ENCODE measurements at places on chromosomes 16 and 17.

DNA sequence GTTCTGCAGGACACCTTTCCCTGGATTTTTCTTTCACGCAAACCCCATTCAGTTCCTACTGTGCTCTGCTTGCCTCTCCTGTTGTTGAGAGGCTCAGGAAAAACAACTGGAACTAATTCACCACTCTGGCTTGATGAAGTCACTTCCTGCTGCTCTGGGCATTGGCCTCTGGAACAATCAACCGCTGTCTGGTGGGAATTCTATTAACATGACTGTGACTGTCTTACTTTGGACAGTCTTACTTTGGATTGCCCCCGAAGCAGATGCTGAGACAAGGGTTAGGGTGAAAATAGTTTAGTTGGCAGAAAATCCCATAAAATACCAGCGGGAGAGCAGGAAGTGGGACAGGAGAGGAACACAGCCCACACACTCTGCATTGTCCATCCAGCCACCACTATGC lies 90.0 kb upstream of the HSBP1 start:
- no peak for DNase-seq

GRCh38 chr16:2497116-2497630 lies 16.6 kb upstream of the ATP6V0C start:
- DNase-seq = no peak

- no peak for DNase-seq
These were observed 1.3 kb upstream of the HIC1 start for GRCh38 chr17:2053380-2054261.

DNA sequence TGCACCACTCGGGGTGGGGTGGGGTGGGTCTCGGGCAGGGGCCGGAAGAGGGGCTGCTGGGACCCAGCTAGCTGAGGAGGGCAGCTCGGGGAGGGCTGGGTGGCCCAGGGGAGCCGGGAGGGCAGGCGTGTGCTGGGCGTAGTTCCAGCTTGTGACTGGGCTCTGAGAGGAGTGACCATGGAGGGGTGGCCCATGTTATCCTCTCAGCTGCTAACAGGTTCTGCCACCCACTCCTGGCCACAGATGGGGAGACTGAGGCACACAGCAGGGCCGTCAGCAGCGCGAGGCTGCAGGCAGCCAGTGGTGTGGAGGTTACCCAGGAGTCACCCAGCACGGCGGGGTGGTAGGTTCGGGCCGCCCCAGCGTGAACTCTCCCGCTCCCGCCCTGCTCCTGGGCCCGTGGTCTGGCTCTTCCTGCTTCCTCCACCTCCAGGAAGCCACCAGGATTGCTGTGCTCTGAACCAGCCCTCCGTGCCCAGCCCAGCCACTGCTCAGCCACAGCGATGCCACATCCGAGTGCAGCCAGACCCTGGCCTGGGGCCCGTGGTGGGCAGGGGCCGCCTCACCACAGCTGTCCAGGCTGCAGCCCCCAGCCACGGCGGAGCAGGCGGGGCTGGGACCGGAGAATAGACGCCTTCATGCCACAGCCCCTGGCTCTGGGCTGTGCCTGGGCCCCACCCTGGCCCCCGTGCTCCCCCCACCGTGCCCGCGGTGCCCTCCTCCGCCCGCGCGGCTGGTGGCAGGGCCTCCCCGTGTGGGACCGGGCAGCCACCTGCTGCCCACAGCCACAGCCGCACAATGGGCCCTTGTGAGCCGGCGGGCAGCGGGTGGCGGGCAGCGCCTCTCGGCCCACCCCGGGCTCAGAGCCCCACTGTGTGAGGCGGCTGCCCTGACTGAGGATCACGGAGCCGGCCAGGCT lies 26.3 kb upstream of the SSTR5 start:
- DNase-seq = no peak

GRCh38 chr17:64661976-64662773 lies at the start of gene SMURF2:
TSS of gene SMURF2 (minus strand) at chr17:64662307. CDS start at chr17:64661880, 427 bp downstream.
- peak; percentile 34 for DNase-seq

- no peak for DNase-seq
These were observed 1.3 kb downstream of the SPN start for GRCh38 chr16:29664091-29664921.

DNA sequence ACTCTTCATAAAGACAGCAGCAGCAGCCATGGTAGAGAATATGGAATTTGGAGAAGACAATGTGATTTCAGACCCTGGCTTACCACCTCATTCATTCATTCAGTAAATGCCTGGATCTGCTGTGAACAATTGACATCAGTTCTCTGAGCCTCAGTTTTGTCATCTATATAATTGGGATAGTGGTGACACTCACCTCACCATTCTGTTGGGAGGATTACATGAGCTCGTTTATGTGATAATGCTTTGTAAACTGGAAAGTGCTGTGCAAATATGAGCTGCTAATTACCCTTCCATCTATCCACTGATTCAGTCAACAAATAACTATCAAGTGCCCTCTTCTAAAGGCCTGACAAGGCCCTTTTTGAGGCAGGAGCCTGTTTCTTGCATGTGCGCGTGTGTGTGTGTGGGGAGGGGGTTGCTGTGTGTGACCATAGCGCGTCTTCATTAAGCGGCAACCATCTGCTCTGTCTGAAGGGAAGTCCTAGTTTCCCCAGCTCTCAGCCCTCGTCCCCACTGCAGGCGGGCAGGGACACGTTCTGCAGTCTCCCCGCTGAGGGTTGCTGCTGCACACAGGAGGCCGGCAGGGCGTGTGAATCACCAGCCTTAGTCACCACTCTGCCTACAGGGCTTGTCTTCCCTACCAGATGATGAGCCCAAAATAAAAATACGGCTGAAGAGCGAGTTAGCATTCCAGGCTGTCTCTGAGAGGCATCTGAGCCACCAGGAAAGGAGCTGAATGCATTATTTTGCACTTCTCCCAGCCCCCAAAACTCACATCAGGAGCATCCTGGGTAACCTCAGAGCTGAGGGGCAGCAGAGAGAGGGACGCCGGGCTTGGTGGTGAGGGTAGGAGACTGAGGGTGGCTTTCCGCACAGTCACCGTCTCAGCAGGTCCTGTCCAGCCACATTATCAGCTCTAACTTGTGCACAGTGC lies 19.9 kb downstream of the ARL4D start:
- DNase-seq = no peak

All from thoracic aorta (tissue), 2 donors.